ENCODE measurements at places on chromosomes 16 and 17. TPM values are rescaled to one million over a fixed set of nuclear protein-coding genes. Genes with fewer than 3 reads are reported as not detected.
A peak's percentile ranks its signal among the peaks of the same experiment; 100 is the strongest.

The CDH16 gene
- not detected for total RNA-seq

The TRPV3 gene
- total RNA-seq, result 0.43 TPM

The ZG16B gene
- total RNA-seq, result not detected

The SLC2A4 gene
- 0.07 TPM for total RNA-seq

The IKZF3 gene
- total RNA-seq, result not detected

The CHST4 gene
- not detected for total RNA-seq

The CLEC18A gene
- total RNA-seq, result not detected

The TBC1D3K gene
- not detected for total RNA-seq

The KRT39 gene
- not detected for total RNA-seq

The SMIM36 gene
- total RNA-seq, result not detected

The KRTAP4-4 gene
- not detected for total RNA-seq

The MAF gene
- not detected for total RNA-seq

The TLCD2 gene
- 3.4 TPM for total RNA-seq

The METTL16 gene
- 21.8 TPM for total RNA-seq

The C16orf92 gene
- not detected for total RNA-seq

DNA sequence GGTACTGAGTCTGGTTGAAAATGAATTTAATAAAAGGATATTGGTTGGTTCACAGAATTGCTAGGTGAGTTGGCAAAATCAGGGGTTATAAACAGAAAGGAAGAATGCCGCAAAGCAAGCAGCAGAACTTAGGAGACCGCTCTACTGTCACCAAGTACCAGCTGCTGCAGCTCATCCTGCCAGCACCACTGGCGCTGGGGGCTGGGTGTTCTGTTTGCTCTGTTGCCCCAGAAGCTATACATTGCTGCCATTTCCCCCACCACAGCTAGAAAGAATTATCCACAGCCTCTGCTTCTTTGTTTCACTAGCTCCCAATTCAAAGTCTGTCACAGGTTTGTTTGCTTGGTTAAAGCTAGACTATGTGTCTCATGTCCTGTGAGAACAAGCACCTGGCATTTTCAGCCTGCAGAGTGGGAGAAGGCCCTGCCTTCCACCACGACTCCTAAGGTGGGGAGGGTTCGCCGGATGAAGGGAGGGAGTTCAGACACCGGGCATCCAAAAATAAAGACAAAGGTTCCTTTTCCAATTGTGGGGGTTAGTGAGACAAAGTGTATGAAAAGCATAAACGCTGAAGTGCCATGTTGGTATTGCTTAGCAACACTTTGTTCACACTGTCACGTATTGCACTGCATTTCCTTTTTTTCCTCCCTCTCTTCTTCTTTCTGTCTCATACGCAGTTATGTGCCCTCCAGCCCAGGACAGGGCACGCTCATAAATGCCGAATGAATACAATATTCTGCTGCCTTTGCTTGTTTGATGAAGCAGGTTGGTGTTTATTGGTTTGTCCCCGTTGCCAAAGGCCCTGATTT lies 9.6 kb upstream of the CPD start:
- H3K27ac ChIP-seq, result no peak overlapping the region
- H3K4me3 ChIP-seq, result no peak overlapping the region
- H3K27me3 ChIP-seq, result peaks cover 10% of the 10 kb centered on the region

GRCh38 chr16:369275-369865 lies 968 bp downstream of the MRPL28 start:
- H3K36me3 ChIP-seq, result 0 out of 2 replicates have a peak, but pooled peaks cover 7% of the 10 kb centered on the region
- H3K27me3 ChIP-seq, result peaks cover 3% of the 10 kb centered on the region
- peak overlapping the region; percentile 84 for H3K4me3 ChIP-seq
- DNase-seq, result no peak

DNA sequence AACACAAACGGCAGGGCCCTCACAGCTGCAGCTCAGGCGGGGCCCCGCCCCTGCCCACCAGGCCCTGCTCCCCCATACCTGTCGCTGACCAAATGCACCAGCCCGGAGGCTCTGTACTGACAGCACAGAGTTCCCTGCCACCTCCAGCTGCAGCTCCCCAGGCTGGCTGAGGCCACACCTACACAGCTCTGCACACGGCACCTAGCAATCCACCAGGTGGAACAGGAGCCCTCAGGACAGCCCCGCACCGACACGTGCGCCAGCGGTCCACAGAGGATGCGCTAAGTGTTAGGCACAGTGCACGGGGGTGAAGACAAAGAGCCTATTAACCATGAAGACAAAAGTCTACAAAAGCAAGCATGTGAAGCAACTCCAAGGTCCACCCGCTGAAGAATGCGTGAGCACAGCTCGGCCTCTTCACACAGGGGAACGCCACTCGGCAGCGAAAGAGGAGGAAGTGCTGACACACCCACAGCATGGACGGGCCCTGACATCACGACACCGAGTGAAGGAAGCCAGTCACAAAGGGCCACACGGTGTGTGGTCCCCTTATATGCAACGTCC lies 5.4 kb downstream of the ZCCHC14 start:
- no peak for DNase-seq
- H3K36me3 ChIP-seq, result no peaks in the 10 kb centered on the region
- H3K27me3 ChIP-seq, result peaks cover 2% of the 10 kb centered on the region
- H3K4me1 ChIP-seq, result peaks cover 73% of the 10 kb centered on the region
- H3K27ac ChIP-seq, result no peak overlapping the region

DNA sequence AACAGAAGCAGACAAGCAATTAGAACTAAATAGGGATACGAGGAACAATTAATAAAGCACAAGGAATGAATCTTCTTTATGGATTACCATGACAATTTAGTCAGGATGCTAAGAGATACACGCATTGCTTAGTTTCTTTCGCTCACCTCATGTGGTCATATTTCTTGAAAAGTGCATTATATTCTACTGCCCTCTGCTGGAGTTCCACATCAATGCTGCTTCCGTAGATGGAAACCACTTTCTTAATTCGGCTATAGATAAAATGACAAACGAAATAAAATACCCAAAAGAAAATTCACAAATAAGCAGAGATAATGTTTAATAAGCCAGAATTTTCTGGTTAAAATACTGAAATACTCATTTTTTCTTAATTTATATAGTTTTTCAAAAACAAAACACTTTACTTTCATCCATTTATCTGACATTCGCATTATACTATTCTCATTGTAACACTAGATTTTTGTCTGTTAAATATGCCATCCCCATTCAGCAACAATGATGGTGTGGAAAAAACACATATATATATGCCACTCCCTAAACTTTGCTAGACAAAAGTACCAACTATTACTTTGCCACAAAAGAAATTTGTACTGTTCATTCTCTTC lies 22.0 kb upstream of the PHLPP2 start:
- no peaks in the 10 kb centered on the region for H3K4me1 ChIP-seq
- peak; percentile 5 for DNase-seq
- H3K27me3 ChIP-seq, result no peaks in the 10 kb centered on the region
- peaks cover 36% of the 10 kb centered on the region for H3K36me3 ChIP-seq
- no peak overlapping the region for H3K27ac ChIP-seq

- DNase-seq, result no peak
- no peak overlapping the region for H3K27ac ChIP-seq
- H3K36me3 ChIP-seq, result no peaks in the 10 kb centered on the region
- H3K4me1 ChIP-seq, result no peaks in the 10 kb centered on the region
Observed at GRCh38 chr16:35637683-35638082, 2178.3 kb downstream of the TP53TG3F start.

- H3K27ac ChIP-seq, result no peak overlapping the region
- peak; percentile 24 for DNase-seq
- H3K4me1 ChIP-seq, result no peaks in the 10 kb centered on the region
- H3K36me3 ChIP-seq, result no peaks in the 10 kb centered on the region
- no peak overlapping the region for H3K4me3 ChIP-seq
Observed at GRCh38 chr16:27795992-27796614, 246.2 kb downstream of the KATNIP start.

DNA sequence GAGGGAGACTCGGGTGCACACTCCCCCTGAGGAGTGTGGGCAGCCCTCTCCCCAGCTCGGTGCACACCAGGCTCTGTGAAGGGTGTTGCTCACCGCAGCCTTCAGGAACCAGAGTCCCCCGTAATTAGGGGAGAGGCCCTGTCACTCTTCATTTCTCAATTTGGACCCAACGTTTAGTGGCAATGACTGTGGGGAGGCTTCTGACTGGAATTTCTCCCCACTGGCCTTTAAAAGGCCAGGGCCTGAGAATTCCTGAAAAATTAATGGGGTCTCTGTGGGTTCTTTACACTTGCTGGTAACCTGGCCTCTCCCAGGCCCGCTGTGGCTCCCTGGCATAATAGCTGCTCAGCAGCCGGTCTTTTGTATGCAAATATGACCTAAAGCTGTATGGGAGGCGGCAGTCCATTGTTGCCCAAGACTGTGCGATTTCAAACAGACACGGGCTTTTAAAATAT lies 209.7 kb downstream of the MSI2 start:
- H3K36me3 ChIP-seq, result peaks cover 6% of the 10 kb centered on the region
- H3K4me3 ChIP-seq, result no peak overlapping the region
- peaks cover 43% of the 10 kb centered on the region for H3K4me1 ChIP-seq
- DNase-seq, result no peak
- peaks cover 1% of the 10 kb centered on the region for H3K27me3 ChIP-seq

DNA sequence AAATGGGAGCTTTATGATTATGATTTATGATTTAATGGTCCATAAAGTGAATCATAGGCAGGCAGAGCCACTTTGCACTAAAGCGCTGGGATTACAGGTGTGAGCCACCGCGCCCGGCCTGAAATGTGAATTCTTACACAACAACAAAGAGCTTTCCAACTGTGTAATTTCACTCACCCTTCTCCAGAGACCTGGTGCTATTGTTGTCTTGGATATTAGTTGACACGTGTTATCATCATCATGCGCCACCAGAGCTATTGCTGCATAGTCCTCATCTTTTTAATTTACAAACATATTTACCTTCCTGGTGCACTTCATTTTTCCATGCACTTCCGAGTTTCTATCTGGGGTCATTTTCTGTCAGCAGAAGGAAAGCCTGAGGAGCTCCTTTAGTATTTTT lies 4.8 kb upstream of the UTS2R start:
- peaks cover 22% of the 10 kb centered on the region for H3K27me3 ChIP-seq
- H3K4me3 ChIP-seq, result no peak overlapping the region
- H3K27ac ChIP-seq, result no peak overlapping the region
- no peaks in the 10 kb centered on the region for H3K4me1 ChIP-seq

DNA sequence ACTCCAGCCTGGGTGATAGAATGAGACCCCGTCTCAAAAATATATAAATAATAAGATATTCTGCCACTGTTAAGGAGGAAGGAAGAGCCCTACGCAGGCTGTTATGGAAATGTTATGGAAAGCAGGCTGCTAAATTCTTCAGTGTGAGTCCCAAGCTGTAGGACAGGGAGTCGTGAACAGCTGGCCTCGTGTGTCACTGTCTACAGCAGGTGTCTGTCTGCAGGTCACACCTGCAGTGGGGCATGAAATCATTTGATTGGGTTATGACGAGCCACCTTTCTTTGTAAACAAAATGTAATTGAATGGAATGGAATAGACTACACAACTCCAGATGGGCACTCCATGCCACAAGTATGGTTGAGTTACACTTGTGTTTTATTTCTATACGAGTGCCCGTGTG lies 15.6 kb upstream of the LITAF start:
- no peak overlapping the region for H3K27ac ChIP-seq
- DNase-seq, result no peak

DNA sequence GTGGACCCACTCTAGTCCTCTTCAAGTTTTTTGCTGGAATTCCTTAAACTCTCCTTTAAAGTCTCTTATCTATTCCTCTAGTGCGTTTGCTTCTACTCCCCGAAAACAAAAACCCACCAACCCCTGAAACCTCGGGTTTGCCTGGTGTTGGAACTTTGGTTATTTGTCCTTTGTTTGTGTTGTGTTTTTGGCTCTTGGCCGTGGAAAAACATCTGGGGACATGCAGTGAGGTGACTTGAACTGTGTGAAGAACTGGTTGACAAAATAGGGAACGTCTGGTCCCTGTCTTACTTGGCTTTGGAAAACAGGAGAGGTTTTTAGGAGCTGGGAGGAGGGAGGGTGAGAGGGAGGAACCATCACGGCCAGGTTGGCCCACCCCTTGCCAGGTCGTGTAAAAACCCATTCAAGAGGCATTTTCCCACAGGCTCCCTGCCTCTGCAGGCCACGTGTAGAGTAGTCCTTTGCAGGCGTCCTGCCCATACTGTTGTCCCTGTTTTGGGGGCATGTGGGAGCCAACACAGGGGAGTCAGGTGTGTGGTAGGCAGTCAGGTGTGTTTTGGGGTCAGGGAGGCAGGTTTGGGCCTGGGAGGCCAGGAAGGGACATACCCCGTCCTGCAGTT lies 169.3 kb downstream of the RAB11FIP4 start:
- peaks cover 46% of the 10 kb centered on the region for H3K36me3 ChIP-seq
- peaks cover 5% of the 10 kb centered on the region for H3K27me3 ChIP-seq
- H3K4me3 ChIP-seq, result peak overlapping the region; percentile 90
- DNase-seq, result no peak
- peak overlapping the region; percentile 91 for H3K27ac ChIP-seq
- peaks cover 49% of the 10 kb centered on the region for H3K4me1 ChIP-seq

GRCh38 chr17:74485841-74486240 lies 19.4 kb downstream of the CD300A start:
- H3K4me1 ChIP-seq, result no peaks in the 10 kb centered on the region
- H3K36me3 ChIP-seq, result peaks cover 3% of the 10 kb centered on the region
- H3K27ac ChIP-seq, result no peak overlapping the region
- no peak overlapping the region for H3K4me3 ChIP-seq
- H3K27me3 ChIP-seq, result no peaks in the 10 kb centered on the region
- no peak for DNase-seq

DNA sequence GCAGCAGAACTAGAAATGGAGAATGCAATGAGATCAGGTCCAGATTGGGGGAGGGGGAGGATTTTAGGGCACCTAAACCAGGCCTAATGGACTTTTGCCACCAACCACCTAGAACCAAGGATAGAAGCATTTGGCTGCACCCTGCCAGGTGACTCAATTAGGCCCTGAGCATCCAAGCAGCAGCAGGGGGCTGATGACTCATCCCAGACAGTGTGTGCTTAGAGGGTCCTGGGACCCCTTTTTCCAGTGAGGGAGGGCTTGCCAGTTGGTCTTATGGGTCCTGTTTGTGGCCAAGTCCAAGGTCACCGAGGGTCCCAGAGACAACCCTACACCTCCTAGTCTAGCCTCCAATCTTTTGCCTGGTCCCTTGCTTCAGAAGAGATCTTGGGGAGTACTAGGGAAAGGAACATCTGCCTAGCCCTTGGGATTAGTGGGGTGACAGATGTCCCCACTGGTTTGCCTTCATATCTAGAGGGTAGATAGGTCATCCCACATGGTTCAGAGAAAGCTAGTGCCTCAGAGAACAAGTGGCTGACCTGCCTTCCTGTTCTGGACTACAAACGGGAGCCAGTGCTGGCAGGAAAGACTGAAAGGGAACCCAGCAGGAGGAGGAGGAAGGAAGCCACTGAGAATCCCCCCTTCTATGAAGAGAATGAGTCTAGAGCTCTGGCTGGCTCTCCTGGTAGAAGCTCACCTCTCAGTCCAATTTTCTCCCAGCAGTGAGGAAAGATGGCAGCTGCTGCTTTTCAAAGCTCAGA lies 1.6 kb upstream of the TBKBP1 start:
- peak overlapping the region; percentile 31 for H3K4me3 ChIP-seq
- H3K36me3 ChIP-seq, result no peaks in the 10 kb centered on the region
- DNase-seq, result no peak
- H3K4me1 ChIP-seq, result peaks cover 30% of the 10 kb centered on the region
- H3K27me3 ChIP-seq, result peaks cover 6% of the 10 kb centered on the region
- H3K27ac ChIP-seq, result no peak overlapping the region

- peaks cover 32% of the 10 kb centered on the region for H3K27me3 ChIP-seq
- peak overlapping the region; percentile 83 for H3K4me3 ChIP-seq
- no peak overlapping the region for H3K27ac ChIP-seq
- H3K4me1 ChIP-seq, result peaks cover 26% of the 10 kb centered on the region
Observed at GRCh38 chr17:43779145-43780125, 658 bp upstream of the DUSP3 start.

- H3K36me3 ChIP-seq, result peaks cover 3% of the 10 kb centered on the region
- peak overlapping the region; percentile 78 for H3K27ac ChIP-seq
- H3K4me3 ChIP-seq, result no peak overlapping the region
- no peak for DNase-seq
- H3K27me3 ChIP-seq, result no peaks in the 10 kb centered on the region
- H3K4me1 ChIP-seq, result peaks cover 85% of the 10 kb centered on the region
Observed at GRCh38 chr17:40958086-40958953, 8.4 kb downstream of the KRT39 start.

Data from HFFc6 (cell line).